CD4-positive, CD25-positive, alpha-beta regulatory T cell (primary cell): ENCODE measurements at places on chromosomes 5 and 9. TPM values are rescaled to one million over a fixed set of nuclear protein-coding genes. Genes with fewer than 3 reads are reported as not detected.

- DNase-seq: no peak
Measured at GRCh38 chr9:85554349-85554748, 187.4 kb downstream of the AGTPBP1 start.

- no peak for DNase-seq
Measured at GRCh38 chr9:121048618-121049017, 1.5 kb downstream of the C5 start.

Gene CD14
- 2.6 TPM for polyA plus RNA-seq

- peak; percentile 2 for DNase-seq
Measured at GRCh38 chr5:168947212-168947868, 353.6 kb downstream of the SLIT3 start.

Gene BAAT
- polyA plus RNA-seq: not detected

GRCh38 chr5:160629003-160629402, 207.3 kb downstream of the PTTG1 start:
- no peak for DNase-seq

DNA sequence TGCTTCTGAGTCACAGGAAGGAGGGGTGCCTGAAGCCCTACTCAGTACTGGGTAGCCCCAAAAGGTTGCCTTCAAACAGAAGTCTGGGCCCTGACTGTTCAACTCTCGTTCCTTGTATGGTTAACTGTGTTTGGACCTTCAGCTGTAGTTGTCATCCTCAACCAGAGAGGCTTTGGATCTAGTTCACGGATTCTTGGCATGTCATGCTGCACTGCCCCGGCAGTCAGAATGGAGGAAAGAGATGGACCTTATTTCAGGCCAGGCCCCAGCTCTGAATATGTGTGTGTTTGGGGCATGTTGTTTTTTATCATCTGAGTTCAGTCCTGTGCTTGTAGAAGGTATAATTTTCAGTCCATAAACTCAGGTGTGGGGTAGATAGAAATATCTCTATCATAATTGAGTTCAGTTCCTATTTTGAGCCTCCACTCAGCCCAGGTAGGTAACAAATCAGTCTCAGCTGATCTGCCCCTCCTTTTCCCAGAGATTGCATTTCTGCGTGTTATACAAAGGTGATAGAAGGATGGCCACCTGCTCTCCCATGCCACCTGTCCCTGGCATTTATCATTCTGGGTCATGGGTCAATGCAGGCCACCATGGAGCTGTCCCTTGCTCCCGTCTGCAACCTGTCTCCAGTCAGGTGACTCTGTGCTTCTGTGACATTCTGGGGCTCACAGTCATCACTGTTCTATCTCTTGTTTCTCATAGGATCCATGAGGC, 127.5 kb upstream of the CPEB4 start:
- DNase-seq: no peak

Gene SLIT3
- polyA plus RNA-seq: not detected

- no peak for DNase-seq
Measured at GRCh38 chr5:74762599-74762998, 4.3 kb downstream of the GFM2 start.

Gene IFNK
- not detected for polyA plus RNA-seq

DNA sequence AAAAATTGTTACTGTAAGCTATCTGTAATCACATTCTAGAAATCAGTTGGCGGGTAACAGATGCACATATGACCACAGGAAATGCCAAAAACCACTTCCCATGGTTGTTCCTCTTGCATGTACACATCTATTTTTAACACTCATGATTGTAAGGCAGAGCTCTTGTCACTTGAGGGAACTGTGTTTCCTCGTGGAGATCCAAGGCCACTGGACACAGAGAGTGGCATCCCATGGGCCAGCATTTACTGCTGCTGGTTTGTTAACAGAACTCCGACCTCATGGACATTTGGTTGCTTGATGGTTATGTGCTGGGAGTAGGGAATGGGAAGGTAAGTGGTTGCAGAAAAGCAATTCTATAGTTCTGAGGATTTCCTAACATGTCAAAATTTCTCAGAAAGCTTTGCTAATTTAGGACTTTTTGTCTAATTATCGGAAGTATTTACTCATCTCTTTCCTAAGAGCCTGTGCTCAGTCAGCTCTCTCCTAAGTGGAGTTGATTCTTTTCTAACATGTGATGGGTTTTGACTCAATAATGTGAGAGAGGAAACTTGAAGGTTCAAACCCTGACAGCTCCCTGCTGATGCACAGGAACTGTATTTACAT, 202.0 kb upstream of the NR3C1 start:
- DNase-seq: peak; percentile 83

GRCh38 chr5:109721741-109722140, 32.0 kb downstream of the MAN2A1 start:
- DNase-seq: no peak

Gene GPR21
- polyA plus RNA-seq: not detected

Gene ICE1
- polyA plus RNA-seq: 14.0 TPM

GRCh38 chr5:143244000-143244736, 159.3 kb downstream of the NR3C1 start:
- DNase-seq: no peak

- DNase-seq: no peak
Measured at GRCh38 chr9:22136461-22137096, 127.5 kb upstream of the CDKN2B start.

GRCh38 chr5:118611332-118611945, 376.9 kb downstream of the DTWD2 start:
- no peak for DNase-seq

DNA sequence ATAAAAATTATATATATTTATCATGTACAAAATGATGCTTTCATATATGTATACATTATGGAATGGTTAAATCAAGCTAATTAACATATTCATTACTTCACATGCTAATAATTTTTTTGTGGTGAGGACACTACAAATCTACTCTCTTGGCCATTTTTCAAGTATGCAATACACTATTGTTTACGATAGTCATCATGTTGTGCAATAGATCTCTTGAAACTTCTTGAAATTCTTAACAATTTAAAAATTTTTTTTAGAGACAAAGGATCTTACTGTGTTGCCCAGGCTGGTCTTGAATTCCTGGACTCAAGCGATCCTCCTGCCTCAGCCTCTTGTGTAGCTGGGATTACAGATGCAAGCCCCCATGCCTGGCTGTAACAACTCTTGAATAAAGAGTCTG, 45.2 kb upstream of the SHOC1 start:
- DNase-seq: no peak

Gene SLC35D2
- polyA plus RNA-seq: 41.8 TPM

DNA sequence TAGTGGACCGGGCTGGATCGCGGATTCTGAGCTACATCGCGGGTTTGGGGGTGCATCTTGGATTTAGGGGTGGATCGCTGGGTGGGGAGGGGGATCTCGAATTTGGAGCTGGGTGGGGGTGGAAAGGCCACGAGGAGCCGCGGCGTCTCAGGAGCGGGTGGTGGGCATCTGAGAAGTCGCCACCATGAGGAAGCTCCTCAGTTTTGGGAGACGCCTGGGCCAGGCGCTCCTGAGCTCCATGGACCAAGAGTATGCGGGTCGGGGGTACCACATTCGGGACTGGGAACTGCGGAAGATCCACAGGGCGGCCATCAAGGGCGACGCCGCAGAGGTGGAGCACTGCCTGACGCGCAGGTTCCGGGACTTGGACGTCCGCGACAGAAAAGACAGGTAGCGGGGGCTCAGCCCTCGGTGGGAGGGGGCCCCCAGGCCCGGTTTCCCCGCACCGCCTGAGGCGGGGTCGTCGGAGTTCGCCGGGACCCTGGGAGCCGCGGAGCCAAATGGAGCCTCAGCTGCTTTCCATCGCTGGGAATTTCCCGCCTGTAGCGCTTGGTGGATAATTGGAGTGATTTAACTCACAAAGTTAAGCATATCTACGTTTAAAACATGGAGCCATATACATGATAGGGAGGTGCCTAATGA, 376 bp downstream of the ANKRD18B start:
- DNase-seq: peak; percentile 12

Gene CKMT2
- polyA plus RNA-seq: not detected

DNA sequence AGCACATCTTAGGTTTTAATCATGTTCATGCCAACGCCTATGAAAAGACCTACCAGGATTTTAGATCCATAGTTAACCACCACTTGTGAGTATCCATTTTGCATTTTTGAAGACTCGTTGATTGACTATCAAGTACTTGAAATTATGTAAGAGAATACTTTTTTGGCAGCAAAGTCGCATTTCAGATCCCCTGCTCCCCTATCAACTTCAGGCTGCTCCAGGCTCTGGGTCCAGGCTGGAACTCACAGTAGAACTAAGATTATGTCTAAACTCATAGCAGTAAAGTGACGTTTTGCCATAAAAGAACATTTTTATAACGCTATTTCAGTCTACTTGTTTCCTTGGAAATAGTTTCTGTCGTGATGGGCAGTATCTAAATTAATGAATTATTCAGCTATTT, 267.7 kb downstream of the FANCC start:
- DNase-seq: no peak

GRCh38 chr5:133714161-133714915, 102.0 kb upstream of the FSTL4 start:
- no peak for DNase-seq

GRCh38 chr5:380701-381309, 59.3 kb downstream of the AHRR start:
- DNase-seq: no peak

DNA sequence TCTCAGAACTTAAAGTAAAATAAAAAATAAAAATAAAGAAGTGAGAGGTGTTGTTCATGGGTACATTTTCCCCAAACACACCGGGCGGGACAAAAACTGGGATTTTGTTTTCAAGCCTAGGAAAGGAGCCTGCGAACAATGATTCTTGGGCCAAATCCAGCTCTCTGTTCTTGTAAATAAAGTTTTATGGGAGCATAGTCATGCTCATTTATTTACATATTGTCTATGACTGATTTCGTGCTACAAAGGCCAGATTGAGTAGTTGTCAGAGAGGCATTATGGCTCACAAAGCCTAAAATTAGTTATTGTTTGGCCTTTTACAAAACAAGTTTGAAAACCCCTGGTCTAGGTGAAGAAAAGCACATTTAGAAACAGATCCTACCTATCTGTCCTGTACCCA, 821.0 kb upstream of the GRAMD2B start:
- DNase-seq: no peak

DNA sequence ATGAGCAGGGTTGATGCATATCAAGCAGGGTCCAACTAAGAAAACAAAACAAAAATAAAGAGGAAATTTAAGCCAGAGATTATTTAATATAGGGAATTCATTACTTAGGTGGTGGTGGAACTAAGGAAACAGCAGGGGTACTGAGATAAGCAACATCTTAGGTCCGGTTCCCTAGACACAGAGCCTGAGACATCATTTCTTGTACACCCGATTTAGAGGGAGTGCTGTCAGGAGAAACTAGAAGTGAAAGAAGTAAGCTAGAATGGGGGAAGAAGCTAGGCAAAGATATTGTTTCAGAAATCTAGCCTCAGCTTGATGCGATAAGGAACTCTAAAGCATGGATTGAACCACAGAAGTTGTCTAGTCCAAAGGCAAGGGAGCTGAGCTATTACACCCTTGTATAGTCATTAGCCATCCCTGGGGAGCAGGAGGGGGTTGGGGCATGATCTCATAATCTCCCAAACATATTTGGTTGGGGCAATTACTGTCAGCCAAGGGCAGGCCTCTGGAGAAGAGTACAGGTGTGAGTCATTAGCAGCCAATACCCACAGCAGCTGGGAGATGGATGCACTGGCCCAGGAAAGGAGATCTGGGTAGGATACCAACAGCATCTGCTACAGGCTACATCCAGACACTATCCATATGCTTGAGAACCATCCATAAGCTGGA, 194.5 kb downstream of the ARL15 start:
- DNase-seq: no peak

DNA sequence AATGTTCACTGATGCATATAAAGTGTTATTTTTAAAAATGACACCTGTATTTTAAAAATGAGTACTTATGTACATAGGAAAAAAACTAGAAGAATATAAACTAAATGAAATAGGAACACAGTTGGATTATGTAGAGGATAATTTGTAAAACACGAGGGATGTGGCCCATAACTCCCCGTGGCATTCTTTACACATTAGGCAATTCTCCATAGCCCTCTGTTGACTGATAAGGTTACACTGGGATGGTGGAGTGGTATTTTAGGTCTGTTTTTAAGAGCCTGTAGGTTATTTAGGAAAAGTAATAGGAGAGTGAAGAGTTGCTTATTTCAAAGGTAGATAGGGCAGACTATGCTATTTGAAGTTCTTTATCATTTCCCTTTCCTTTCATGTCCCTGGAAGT, 1.8 kb downstream of the CAVIN4 start:
- no peak for DNase-seq

GRCh38 chr5:40260361-40260760, 419.4 kb upstream of the PTGER4 start:
- DNase-seq: no peak

Gene ANKRD31
- 0.48 TPM for polyA plus RNA-seq

DNA sequence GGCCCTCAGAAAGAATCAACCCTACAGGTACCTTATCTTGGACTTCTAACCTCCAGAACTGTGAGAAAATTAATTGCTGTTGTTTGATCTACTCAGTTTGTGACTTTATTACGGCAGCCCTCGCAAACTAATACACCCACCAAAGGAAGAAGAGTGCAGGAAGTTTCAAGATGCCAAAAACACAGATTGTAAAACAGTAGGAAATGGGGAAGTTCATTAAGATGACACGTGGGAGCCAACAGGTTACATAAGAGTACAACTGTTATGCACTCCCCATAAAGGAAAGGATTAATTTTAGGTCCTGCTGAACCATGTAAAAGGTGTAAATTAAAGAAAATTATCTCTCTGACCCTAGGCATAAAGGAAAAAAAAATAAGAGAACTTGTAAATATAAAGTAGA, 294.3 kb downstream of the EPB41L4A start:
- DNase-seq: no peak

- DNase-seq: no peak
Measured at GRCh38 chr5:170470808-170471404, 32.9 kb upstream of the KCNIP1 start.

GRCh38 chr9:116193636-116194035, 40.0 kb downstream of the PAPPA start:
- DNase-seq: no peak

DNA sequence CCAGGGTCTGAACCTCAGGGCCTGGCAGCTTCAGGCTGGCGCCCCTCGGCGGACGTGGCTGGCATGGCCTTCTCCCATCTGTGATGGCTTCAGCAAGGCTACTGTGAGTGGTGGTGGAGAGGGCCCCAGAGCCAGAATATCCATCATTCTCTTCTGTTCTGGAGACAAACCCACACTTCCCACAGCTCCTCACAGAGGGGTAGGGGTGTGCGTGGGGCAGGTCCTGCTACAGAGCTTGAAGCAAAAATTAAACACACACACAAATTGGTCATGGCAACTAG, 9.6 kb downstream of the GPX3 start:
- no peak for DNase-seq

Gene IL33
- not detected for polyA plus RNA-seq

DNA sequence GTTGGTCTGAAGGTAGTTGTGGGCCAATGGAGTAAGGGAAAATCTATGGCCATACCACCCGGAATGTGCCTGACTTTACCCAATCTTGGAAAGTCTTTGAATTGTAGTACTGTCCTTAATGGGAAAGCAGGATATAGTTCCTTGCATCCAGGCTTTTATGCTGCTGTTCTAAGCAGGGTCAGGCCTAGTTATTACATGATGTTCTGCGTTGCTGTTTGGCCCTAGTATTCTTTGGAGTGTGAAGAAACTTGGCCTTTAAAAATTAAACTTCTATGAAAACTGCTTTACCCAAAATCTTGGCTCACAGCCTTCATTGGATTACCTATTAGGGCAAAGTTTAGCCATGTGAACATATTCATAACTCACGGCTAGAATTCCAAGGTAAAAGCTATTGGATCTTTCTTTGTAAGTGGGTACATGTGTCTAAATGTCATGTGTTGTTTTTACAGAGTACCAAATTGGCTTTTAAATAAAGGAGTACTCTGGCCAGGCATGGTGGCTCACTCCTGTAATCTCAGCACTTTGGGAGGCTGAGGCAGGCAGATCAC, 211.1 kb downstream of the DTWD2 start:
- DNase-seq: no peak
